Endodermal cell (in vitro differentiated cells): ENCODE measurements at places on chromosomes 11 and 22. TPM values are rescaled to one million over a fixed set of nuclear protein-coding genes. Genes with fewer than 3 reads are reported as not detected.

The DEPDC5 gene
- 23.8 to 38.4 TPM (median 31.9 TPM) in 3 replicates for total RNA-seq

The SCGB1D2 gene
- total RNA-seq, result not detected in 2 replicates

The SAA1 gene
- total RNA-seq, result not detected in 2 replicates

The OR2AT4 gene
- total RNA-seq, result not detected in 2 replicates

The OR51B4 gene
- total RNA-seq, result not detected in 2 replicates

The GGT5 gene
- not detected in 3 replicates for total RNA-seq

The IGSF22 gene
- total RNA-seq, result 0.61 and 1.6 TPM in 2 replicates

The CLP1 gene
- total RNA-seq, result 8.9 to 25.2 TPM (median 21.1 TPM) in 3 replicates

The CCDC89 gene
- total RNA-seq, result not detected in 2 replicates

The ASCL2 gene
- total RNA-seq, result 0.16 TPM in 1 of 2 replicates, not detected in the other

The MPPED2 gene
- total RNA-seq, result 16.4 and 18.7 TPM in 2 replicates

The SYCE3 gene
- 0.70 TPM in 1 of 2 replicates, not detected in the other for total RNA-seq

The TESMIN gene
- 53.7 and 53.8 TPM in 2 replicates for total RNA-seq

The KRTAP5-7 gene
- total RNA-seq, result not detected in 2 replicates

The OR5AR1 gene
- not detected in 2 replicates for total RNA-seq

The SORL1 gene
- 51.7 to 62.4 TPM (median 56.4 TPM) in 3 replicates for total RNA-seq

The TBRG1 gene
- 18.5 to 36.4 TPM (median 31.3 TPM) in 3 replicates for total RNA-seq

The SLC22A6 gene
- not detected in 3 replicates for total RNA-seq

The TH gene
- not detected in 2 replicates for total RNA-seq

The RIMBP3B gene
- 0.27 to 0.55 TPM in 2 of 3 replicates, not detected in the other for total RNA-seq

The C11orf54 gene
- 18.8 and 19.9 TPM in 2 replicates for total RNA-seq

The C1QTNF5 gene
- total RNA-seq, result 0.57 to 0.66 TPM (median 0.63 TPM) in 3 replicates

The GP1BB gene
- total RNA-seq, result 0.48 and 1.4 TPM in 2 replicates

The PHLDB1 gene
- 45.8 and 45.9 TPM in 2 replicates for total RNA-seq

The OR2AG1 gene
- total RNA-seq, result not detected in 2 replicates

The SMIM35 gene
- total RNA-seq, result not detected in 2 replicates

The FADS3 gene
- total RNA-seq, result 27.8 and 28.4 TPM in 2 replicates

The PARVG gene
- 0.18 and 0.44 TPM in 2 replicates for total RNA-seq

The APOL2 gene
- 2.0 to 3.6 TPM (median 2.1 TPM) in 3 replicates for total RNA-seq

The KIRREL3 gene
- 1.4 to 3.8 TPM (median 2.0 TPM) in 3 replicates for total RNA-seq

The TRIM51G gene
- total RNA-seq, result not detected in 3 replicates
